Activated CD4-positive, alpha-beta T cell treated with anti-CD3 and anti-CD28 coated beads for 24 hours (primary cell): ENCODE measurements at places on chromosomes 13 and 19.

DNA sequence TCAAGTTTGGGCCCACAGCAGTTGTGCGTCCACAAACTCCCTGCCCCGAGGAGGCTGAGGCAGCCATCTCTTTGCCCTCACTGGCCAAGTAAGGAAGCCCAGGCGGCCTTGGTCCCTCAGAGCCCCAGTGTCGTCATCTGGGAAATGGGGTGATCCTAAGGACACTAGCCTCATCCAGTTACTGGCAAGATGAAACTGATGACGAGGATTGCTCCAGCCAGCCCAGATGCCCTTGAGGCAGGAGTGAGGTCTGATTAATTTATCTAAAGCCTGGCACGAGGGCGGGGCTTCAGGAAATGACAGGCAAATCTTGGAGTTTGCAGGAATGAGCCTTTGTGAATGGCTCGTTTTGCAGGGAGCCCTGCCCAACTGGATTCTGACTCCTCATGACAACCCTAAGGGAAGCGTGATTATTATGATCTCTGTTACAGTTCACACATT is 5.6 kb downstream of the LIPE start:
- DNase-seq = no peak

DNA sequence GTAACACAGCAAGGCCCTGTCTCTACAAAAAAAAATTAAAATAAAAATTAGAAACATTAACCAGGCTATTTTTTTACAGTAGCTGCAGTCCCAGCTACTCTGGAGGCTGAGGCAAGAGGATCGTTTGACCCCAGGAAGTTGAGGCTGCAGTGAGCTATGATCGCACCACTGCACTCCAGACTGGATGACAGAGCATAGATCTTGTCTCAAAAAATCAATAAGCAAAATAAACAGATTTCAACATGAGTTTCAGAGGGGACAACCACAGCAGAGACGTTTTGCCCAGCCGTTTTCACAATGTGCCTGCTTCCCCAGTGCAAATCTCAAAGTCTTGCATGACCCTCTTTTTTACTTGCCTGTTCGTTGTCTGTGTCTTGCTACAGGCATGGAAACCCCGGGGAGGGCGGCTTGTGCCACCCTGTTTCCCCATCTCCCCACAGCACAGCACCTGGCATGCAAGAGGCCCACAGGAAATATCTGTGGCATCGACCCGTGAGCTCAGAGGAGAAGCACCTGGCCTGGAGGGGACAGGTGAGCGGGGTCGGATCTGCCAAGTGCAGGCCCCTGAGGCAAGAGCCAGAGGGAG is 222.0 kb upstream of the ZNF507 start:
- no peak for DNase-seq

GRCh38 chr13:36512771-36513170 is 80.5 kb downstream of the CCNA1 start:
- no peak for DNase-seq

DNA sequence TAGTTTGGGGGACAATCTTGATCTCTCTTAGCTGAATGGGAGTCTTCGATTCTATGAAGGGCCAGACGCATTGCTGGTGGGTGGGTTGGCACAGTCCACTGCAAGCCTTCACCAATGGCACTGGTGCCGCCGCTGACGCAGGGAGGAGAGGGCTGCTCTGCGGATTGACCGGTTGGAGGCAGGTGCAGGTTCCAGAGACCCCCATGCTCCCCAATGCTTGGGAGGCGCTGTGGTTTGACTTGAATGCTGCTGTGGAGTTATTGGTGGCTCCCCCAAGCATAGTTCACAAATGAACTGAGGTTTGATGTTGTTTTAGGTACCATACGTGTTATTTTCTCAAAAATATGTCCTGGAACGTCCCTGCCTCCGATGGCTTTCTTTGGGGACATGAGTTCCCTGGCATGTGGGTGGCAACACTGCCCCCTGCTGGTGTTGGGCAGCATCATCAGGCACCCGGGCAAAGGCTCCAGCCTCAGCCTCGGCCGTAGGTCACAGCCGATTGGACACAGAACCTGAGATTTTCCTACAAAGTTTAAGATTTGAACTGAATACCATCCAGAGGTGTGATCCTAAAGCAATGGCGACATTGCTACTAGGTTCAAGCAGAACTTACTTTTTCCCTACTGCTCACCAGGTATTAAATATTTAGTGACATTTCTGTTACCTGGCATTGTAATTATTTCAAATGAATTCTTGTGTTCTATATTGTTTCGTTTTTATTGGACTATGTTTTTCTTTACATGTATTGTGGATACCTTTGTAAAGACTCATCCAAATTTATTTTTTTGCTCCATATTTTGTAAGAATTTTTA is 95.5 kb downstream of the ANKRD10 start:
- DNase-seq = peak; percentile 67

- no peak for DNase-seq
Measured at GRCh38 chr19:2721570-2722540, 683 bp upstream of the DIRAS1 start.

DNA sequence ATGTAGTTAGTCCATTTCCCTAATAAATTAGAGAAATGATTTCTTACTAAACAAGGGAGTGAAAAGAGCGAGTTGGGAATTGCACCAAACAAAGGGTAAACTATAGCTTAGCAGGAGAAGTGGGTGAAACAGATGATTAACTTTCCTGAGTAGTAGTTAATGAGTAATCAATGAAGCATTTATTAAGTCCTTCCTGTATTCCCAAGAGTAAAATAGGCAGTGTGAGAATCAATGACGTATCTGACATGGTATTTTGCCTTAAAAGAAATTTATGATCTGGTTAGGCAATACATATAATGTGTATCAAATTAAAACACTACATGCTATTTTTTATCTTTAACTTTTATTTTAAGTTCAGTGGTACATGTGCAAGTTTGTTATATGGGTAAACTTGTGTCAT is 142.8 kb downstream of the KLF5 start:
- no peak for DNase-seq

DNA sequence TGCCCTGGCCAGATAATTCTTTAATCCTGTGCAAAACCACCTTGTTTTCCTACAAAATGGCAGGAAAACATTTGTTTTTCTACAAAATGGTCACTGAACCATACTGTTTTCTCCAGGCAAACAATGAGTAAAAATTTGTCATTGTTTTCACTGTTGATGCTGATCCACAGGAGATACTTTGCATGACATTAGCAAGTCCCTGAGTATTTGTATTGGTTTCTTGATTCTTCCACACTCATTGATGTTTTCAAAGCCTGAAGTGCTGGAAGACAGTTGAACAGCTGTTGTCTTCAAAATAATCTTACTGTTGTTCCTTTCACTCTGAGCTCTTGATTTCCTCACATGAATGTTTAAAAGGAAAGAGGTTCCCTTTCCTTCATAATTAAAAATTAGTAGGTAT is 123.1 kb upstream of the HTR2A start:
- DNase-seq = no peak

DNA sequence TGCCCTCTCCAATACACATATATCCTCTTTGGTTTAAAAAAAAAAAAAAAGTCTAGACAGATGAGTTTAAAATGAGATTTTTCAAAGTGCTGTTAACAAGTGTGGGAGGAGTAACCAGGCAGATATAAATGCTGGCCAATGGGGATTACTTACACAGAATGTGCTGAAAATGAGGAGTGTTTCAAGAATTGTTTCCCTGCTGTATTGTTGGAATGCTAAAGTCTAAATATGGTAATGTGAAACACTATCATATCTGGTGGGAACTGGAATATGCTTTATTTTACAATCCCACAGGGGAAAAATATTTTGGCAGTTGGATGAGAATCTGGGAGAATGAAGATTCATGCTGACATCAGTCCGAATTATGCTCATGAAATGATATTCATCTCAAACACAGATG is 250.7 kb downstream of the DCT start:
- DNase-seq = no peak

DNA sequence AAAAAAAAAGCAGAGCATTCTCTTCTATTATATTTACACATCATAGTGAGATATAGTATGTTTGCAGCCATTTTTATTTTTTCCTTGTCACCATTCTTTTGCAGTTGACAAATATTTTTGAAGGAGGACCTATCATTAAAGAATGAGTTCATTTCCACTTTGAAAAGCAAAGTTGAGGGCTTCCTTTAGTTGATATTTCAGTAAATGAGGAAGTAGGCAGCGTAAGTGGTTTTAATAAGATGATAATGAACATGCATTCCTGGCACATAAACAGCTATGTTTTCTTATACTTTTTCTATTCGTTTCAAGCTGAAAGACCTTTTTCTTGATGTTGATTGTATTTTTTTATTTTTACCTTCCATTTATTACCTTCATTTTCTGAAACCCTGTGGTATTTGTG is 66.2 kb downstream of the ZMYM2 start:
- no peak for DNase-seq

GRCh38 chr13:59715611-59716010 is 448.1 kb downstream of the DIAPH3 start:
- no peak for DNase-seq

DNA sequence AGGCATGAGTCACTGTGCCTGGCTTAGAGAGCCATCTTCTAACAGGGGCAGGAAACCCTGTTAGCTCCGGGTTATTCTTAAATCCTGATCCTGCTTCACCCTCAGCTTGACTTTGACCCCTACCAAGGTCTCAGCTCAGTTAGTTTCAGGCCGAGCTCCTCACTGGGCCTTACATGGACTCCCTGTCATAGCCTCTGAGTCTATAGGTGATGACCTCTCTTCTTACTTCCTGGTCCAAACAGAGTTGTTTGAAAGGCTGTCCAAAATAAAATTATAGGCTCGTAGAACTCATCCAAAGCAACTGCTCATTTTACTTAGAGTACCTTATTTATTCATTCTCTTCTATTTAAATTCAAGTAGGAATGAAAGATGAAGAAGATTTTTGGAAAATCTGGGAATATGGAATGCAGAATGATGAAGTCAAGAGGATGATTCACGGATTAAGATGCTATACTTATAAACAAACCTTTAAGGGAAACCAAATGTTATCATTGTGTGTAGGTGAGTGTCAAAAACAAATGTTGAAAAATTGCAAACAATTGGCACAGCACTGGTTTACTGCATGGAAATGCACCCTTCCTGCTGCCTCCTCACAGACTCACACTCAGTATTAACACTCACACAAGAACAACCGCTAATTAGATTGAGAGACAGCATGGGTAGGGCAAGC is 174.1 kb downstream of the RGCC start:
- no peak for DNase-seq

GRCh38 chr13:98335721-98336120 is 158.7 kb upstream of the RNF113B start:
- no peak for DNase-seq

DNA sequence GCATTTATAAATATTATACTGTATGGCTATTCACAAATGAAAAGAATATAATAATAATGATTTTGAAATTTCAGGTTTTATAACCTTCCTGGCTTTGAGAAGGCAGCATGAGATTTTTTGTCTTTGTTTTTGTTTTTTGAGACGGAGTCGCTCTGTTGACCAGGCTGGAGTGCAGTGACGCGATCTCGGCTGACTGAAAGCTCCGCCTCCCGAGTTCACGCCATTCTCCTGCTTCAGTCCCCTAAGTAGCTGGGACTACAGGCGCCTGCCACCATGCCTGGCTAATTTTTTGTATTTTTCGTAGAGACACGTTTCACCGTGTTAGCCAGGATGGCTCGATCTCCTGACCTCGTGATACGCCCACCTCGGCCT is 64.1 kb downstream of the ZNF429 start:
- no peak for DNase-seq

GRCh38 chr19:16398530-16399249 is 73.1 kb downstream of the EPS15L1 start:
- no peak for DNase-seq

GRCh38 chr13:43939086-43939485 is 59.4 kb downstream of the LACC1 start:
- DNase-seq = no peak

GRCh38 chr19:33514885-33515551 is 6.6 kb downstream of the PEPD start:
- DNase-seq = no peak

- no peak for DNase-seq
Measured at GRCh38 chr13:39044536-39044935, 6.3 kb downstream of the NHLRC3 start.

DNA sequence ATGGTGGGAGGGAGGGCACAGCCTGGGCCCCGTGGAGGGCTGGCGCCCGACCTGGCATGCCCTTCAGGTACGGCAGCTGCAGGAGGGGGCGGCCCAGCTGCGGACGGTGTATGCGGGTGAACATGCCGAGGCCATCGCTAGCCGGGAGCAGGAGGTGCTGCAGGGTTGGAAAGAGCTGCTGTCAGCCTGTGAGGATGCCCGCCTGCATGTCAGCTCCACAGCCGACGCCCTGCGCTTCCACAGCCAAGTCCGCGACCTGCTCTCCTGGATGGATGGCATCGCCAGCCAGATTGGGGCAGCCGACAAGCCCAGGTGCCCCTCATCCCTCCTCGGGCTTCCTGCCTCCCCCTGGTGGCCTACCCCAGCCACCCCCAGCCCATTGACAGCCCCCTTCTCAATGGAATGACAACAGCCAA is 16.6 kb upstream of the SHKBP1 start:
- DNase-seq = no peak

DNA sequence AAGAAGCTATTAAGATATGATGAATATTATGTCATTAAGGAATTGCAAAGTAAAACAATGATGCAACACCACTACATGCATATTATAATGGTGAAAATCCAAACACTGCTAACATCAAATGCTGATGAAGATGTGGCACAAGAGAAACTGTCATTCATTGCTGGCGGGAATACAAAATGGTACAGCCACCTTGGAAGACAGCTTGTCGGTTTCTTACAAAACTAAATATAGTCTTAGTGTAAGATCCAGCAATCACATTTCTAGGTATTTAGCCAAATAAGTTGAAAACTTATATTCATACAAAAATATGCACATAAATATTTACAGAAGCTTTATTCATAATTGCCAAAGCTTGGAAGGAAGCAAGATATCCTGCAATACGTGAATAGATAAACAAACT is 114.9 kb upstream of the EDNRB start:
- no peak for DNase-seq

GRCh38 chr19:13918726-13919411 is 12.9 kb downstream of the CC2D1A start:
- DNase-seq = no peak

GRCh38 chr13:109235901-109236300 is 550.5 kb downstream of the IRS2 start:
- DNase-seq = no peak

DNA sequence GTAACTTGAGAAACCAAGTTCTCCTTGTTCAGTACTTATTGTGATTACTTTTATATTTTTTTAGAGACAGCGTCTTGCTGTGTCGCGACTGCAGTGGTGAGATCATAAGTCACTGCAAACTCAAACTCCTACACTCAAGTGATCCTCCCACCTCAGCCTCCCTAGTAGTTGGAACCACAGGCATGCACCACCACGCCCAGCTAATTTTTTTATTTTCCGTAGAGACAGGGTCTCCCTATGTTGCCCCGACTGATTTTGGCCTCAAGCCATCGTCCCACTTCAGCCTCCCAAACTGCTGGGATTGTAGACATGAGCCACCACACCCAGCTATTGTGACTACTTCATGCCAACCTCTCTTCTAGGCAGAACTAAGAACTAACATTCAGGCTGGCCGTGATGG is 8.3 kb downstream of the C19orf53 start:
- no peak for DNase-seq

- DNase-seq = no peak
Measured at GRCh38 chr19:14361824-14362223, 19.4 kb upstream of the ADGRE5 start.

GRCh38 chr13:31105020-31105795 is 56.5 kb downstream of the HSPH1 start:
- DNase-seq = no peak
